ENCODE measurements at places on chromosomes 1 and 21.

DNA sequence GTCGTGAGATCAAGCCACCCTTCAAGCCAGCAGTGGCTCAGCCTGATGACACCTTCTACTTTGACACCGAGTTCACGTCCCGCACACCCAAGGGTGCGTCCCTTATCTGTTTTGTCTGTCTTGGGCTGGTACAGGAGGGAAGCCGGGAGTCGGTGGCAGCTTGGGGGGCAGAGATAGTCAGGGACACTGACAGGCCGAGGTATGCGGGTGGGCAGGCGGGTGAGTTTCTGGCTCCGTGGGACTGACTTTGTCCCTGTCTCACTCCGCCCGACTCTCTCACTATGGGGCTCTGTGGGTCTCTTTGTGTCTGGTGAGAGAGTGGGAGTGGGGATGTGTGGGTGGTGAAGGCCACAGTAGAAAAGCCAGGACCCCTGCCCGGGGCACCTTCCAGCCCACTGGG, 27.4 kb downstream of the RPS6KA1 start:
- DNase-seq, result no peak

DNA sequence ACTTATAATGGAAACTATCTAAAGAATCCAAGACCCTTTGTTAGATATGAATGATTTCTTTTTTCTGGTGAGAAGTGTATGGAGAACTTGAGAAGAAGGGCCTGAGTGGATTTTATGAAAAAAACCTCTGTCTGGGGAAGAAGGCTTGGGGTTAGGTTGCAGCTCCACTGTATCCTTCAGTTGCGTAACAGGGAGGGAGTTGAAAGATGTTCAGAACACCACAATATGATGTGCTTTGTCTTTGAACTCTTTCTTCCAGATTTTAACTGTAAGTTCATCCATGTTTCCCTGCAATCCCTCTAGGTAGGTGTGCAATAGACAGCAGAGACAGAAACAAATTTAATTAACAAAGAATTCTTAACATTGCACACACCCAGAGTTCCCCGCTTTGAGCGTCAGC, 125.8 kb upstream of the NFIA start:
- DNase-seq, result no peak

DNA sequence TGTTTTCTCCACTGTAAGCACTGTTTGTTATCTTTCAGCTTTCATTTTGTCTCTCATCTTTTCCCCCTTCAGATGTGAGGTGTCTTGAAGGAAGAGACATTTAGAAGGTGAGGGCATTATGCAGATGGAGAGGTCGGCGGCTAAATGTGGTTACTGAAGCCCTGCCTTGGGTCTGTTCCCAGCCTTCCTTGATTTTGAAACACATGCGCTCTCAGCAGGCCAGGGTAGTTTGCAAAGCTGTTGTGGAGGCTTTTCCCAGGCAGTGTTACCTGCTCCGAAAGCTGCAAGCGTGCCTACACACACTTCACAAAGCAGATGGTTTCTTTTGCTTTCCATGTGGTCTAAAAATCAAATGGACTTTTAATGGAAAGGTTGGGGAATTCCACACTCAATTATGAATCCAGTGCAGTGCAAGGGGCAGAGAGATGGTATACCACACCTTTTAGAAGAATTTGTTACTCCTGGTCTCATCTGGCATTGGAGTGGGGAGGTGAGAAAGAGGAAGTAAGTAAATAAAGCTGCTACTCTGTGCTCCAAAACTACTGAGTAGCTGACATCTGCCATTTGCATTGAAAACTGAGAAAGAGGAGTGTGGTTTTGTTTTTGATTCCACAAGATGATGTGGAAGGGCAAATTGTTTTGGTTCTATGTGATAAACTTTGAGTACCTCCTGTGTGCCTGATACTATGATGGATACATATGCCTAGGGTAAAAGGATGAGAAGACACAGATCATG, 91.9 kb downstream of the NFIA start:
- no peak for DNase-seq

- DNase-seq, result no peak
Observed at GRCh38 chr1:182213163-182213562, 151.7 kb upstream of the ZNF648 start.

- no peak for DNase-seq
Observed at GRCh38 chr1:10025354-10025753, 7.4 kb upstream of the UBE4B start.

GRCh38 chr1:75725266-75725665, 757 bp downstream of the ACADM start:
- DNase-seq, result no peak

- DNase-seq, result no peak
Observed at GRCh38 chr1:115116512-115116911, 27.2 kb upstream of the TSPAN2 start.

- DNase-seq, result no peak
Observed at GRCh38 chr1:246397046-246397445, 110.0 kb downstream of the SMYD3 start.

DNA sequence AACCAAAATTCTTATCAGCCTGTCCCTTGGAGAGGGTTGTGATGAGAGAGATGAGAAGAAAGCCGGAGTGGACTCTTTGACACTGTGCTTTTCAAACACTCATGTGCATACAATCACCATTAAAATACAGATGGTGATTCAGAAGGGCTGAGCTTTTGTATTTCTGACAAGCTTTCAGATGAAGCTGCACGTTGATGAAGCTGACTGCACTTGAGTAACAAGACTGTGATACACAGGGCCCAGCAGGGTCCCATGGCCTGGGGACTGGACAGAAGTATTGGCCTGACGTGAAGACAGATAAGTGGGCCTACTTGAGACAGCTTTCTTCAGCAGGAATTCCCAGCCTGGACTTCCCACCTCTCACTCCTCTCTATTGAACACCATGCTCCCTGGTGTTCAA, 258.2 kb downstream of the CHRM3 start:
- no peak for DNase-seq

DNA sequence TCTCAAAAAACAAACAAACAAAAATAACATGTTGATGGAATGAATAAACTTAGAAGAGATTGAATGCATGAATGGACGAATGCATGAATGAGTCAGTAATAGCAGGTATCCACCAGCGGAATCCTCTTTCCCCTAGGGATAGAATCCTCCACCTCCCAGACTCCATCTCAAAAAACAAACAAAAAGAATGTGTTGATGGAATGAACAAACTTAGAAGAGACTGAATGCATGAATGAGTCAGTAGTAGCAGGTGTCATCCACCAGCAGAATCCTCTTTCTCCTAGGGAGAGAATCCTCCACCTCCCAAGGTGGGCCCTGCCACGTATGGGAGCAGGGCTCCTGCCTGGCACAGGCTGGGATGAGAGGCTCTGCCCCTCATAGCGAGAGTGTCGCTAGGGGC, 26.8 kb upstream of the RNF19B start:
- DNase-seq, result no peak

DNA sequence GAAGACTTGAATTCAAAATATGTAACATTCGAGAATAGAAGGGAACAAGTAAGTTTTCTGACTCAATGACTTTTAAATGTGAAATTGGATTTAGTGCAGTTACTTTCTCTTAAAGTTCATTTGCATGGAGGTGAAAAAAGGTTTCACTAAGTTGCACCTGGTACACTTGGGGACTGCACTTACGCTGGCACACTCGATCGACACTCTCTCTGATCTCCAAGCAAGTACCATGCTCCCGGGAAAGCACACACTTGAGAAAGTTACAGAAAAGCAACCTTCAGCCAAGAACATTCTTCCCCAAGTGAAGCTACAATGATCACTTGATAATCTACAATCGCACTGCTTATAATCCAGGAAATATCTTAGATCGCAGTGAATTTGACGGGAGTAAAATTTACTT, 63.1 kb downstream of the COQ8A start:
- DNase-seq, result no peak

DNA sequence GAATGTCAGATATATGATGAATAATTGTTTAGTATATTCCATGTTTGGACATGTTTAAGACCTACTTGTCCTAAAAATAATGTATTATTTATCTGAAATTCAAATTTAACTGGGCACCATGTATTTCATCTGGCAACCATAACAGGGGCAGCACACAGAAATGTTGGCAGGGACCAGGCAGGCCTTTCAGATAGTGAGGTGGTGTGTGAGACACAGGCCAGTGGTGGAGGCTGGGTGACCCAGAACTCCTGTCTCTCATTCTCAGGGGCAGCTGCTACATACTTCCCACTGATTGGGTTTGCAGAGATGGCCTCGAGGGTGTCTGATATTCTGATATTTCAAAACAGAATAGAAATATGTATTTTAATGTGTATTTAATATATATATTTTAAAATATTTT, 1.3 kb upstream of the FASLG start:
- no peak for DNase-seq

DNA sequence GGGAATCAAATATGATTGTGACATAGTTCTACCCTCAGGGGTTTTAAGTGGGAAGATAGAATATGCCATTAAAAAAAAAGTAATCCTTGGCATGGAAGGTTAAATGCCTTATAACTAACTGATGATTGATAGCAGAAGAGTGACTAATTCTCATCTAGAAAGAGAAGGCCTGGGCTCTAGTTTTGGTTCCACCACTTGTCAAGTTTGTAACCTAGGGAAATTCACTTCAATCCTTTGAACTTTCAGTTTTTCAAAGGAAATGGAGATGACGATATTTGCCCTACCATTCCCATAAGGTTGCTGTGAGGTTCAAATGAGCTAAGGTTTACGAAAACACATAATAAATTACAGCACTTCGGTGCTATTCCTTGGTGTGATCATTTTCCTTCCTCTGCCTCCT, 88.5 kb downstream of the GPR88 start:
- no peak for DNase-seq

DNA sequence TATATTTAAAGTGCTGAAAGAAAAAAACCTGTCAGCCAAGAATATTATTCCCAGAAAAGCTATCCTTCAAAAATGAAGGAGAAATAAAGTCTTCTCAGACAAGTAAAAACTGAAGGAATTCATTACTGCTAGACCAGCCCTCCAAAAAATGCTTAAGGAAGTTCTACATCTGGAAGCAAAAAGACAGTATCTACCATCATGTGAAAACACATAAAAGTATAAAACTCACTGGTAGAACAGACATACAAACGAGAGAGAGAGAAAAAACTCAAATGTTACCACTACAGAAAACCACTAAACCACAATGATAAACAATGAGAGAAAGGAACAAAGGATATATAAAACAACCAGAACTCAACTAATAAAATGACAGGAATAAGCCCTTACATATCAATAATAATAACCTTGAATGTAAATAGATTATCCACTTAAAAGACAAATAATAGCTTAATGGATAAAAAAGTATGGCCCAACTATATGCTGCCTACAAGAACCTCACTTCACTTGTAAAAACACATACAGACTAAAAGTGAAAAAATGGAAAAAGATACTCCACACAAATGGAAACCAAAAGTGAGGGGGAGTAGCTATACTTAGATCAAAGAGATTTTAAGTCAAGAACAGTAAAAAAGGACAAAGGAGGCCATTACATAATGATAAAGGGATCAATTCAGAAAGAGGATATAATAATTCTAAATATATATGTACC, 22.0 kb downstream of the NSL1 start:
- DNase-seq, result no peak

GRCh38 chr1:206809504-206810084, 37.3 kb upstream of the IL10 start:
- DNase-seq, result no peak

DNA sequence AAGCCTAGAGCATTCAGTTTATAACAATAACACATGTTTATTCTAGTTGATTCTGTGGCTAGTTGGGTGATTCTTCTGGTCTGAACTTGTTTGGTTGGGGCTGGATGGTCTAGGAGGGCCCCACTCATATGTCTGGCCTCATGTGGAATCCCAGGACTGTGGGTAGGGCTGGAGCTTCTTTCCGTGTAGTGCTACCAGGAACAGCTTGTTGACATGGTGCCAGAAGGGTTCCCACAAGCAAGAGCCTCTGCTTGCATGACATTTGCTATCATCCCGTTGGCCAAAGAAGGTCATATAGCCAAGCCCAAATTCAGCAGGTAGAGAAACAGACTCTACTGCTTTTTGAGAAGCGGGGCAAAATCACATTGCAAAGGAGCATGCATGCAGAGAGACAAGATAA, 67.6 kb upstream of the PPP2R5A start:
- no peak for DNase-seq

DNA sequence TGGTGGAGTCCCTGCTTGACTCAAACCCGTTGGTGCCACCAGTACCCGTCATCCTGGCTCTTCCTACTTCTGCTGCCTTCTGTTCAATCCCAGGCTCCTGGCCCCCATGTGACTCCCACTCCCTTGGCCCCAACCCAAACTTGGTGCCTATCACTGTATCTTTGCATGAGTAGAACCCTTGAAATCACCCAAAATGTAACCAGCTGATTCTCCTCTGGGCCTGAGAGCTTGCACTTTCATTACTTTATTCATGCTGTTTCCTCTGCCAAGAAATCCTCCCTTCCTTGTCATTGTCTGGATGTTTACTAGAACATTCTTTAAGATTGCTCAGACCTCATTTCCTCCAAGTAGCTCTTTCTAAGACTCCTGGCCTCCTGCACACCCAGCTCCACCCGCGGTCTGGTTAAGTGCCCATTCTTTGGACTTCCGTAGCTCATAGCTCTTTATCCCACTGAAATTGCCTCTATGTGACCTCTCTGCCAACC, 15.7 kb downstream of the PTAFR start:
- no peak for DNase-seq

DNA sequence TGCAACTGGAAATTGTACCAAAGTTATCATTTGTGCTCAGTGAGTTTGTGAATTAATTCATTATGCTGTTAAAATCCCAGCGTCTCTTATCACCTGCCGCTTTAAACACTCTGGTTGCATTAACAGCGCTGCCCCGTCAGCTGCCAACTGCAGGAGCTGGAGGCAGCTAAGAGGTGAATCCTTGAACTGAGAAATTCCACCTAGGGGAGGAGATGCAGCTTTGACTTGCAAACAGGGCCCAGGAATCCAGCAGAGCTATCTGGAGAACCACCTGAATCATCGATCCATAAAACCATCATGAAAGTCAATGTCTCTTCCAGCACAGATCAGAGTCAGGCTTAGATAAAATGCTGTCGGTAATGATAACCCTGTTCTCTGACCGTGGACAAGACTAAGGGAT, 140.7 kb upstream of the PTBP2 start:
- DNase-seq, result no peak

DNA sequence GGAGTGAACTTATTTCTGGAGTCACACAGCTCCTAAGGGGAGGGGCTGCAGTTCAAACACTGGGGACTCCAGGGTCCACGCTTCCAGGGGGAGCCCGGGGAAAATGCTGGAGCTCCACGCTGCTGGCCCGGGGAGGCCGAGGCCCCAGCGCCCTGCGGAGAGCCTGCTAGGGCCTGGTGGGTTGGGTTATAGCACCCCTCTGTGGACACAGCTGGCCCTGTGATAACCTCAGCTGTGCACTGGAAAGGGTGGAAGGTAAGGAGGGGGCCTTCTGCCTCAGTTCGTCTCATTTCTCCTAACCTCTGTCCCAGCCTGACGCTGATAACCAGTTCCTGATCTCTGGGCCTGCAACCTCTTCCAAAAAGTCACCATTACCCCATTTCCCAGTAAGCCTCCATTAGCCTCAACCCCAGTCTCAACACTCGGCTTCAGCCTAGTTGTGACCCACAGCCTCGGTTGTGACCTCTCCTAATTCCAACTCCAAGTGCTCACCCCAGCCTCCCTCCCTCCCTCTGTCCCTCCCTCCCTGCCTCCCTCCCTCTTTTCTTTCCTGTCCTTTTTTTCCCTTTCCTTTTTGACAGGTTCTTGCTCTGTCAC, 7.1 kb downstream of the NBL1 start:
- no peak for DNase-seq
